ENCODE measurements at places on chromosomes 3 and 15. TPM values are rescaled to one million over a fixed set of nuclear protein-coding genes. Genes with fewer than 3 reads are reported as not detected.

The SAMD7 gene
- under 0.01 TPM for total RNA-seq

The BDH1 gene
- total RNA-seq: 14.6 TPM

The POPDC2 gene
- 6.9 TPM for total RNA-seq

The DPPA2 gene
- not detected for total RNA-seq

The DNAH12 gene
- 0.15 TPM for total RNA-seq

The PLSCR2 gene
- 0.73 TPM for total RNA-seq

The CLDN18 gene
- not detected for total RNA-seq

The SLC24A5 gene
- total RNA-seq: not detected

The MYL3 gene
- 5.9 TPM for total RNA-seq

The CLPX gene
- total RNA-seq: 51.8 TPM

The SNX22 gene
- 0.98 TPM for total RNA-seq

The CFAP100 gene
- total RNA-seq: not detected

The TMC3 gene
- 0.15 TPM for total RNA-seq

The IL5RA gene
- total RNA-seq: not detected

The NRG4 gene
- total RNA-seq: 0.15 TPM

The CD96 gene
- total RNA-seq: 8.2 TPM

The PLA2G4F gene
- total RNA-seq: 1.8 TPM

The FAM174B gene
- 20.6 TPM for total RNA-seq

The CLDN16 gene
- 0.29 TPM for total RNA-seq

The CHRNA7 gene
- total RNA-seq: 2.3 TPM

The SLC9A9 gene
- 7.8 TPM for total RNA-seq

The AGBL1 gene
- not detected for total RNA-seq

The GABRG3 gene
- not detected for total RNA-seq

The RAB5A gene
- 97.2 TPM for total RNA-seq

The OCA2 gene
- 0.80 TPM for total RNA-seq

The CD86 gene
- 7.5 TPM for total RNA-seq

The LINGO1 gene
- total RNA-seq: 1.2 TPM

The XIRP1 gene
- total RNA-seq: not detected

The IFT57 gene
- total RNA-seq: 74.2 TPM

The HHLA2 gene
- not detected for total RNA-seq

The ITGA11 gene
- 7.9 TPM for total RNA-seq

The RGMA gene
- 17.7 TPM for total RNA-seq

The MINDY2 gene
- total RNA-seq: 22.5 TPM

The ALDH1L1 gene
- total RNA-seq: 29.0 TPM

The LTF gene
- total RNA-seq: 282 TPM

The PTPRG gene
- total RNA-seq: 42.3 TPM

The PRTG gene
- 5.2 TPM for total RNA-seq

The ABI3BP gene
- 17.4 TPM for total RNA-seq

The CPN2 gene
- total RNA-seq: not detected

The AHSG gene
- not detected for total RNA-seq

The SLC28A2 gene
- total RNA-seq: not detected

The C3orf20 gene
- total RNA-seq: 0.16 TPM

Measured in breast epithelium (tissue), 4 donors.